ENCODE measurements at places on chromosomes 12 and 14. TPM values are rescaled to one million over a fixed set of nuclear protein-coding genes. Genes with fewer than 3 reads are reported as not detected.

- DNase-seq = no peak
These were observed 6.0 kb downstream of the PRMT8 start for GRCh38 chr12:3496957-3497356.

PIK3C2G gene
- under 0.01 TPM for total RNA-seq

SIRT4 gene
- 0.35 TPM for total RNA-seq

RPGRIP1 gene
- total RNA-seq = 0.07 TPM

SLC17A8 gene
- not detected for total RNA-seq

DNA sequence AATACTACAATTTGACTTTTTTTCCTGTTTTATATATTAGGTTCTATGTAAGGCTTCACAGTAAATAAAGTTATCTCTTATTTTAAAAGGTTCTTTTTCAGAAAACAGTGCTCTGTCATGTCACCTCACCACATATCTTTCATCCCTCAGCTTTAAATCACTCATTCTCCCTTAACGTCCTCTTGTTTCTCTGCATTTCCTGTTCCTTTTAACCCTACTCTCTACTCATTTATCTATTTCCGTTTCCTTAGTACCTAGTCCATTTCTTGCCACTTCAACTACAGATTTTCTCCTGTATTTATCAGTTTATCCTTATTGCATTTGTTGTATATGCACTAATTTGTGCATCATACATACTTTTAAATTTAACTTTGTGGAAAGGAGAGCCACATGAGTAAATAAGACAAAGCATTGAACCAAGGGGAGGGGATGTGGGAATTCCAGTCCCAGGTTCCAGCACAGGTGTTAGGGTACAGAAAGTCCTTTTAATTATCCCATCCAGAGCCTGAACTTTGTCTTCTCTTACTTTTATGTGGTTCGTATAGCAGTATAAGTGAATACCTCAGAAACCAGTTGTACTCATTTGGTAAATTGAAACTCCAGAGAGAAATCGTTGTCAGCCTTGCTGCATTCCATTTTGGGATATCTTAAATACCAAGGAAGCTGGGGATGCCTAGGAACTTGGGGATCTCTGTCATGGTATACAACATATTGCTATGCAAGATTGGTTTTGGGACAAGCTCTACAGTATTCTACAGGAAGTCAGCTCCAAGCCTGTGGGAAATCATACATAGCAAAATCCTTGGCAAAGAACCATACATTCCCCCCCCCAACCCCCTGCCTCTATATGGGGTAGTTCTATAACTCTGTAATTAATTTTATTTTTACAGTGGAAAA lies 120.5 kb downstream of the DIP2B start:
- no peak for DNase-seq

HOTAIR gene
- total RNA-seq = not detected

- DNase-seq = no peak
These were observed 18.3 kb upstream of the TSPAN11 start for GRCh38 chr12:30908076-30908721.

DUSP16 gene
- total RNA-seq = 19.3 TPM

YLPM1 gene
- total RNA-seq = 22.5 TPM

APOF gene
- not detected for total RNA-seq

- peak; percentile 7 for DNase-seq
These were observed 56.2 kb downstream of the CCNK start for GRCh38 chr14:99537399-99537798.

GRCh38 chr12:105922670-105923102 lies 216.1 kb downstream of the NUAK1 start:
- DNase-seq = no peak
